Endothelial cell of umbilical vein (primary cell): ENCODE measurements at places on chromosomes 5 and 9. TPM values are rescaled to one million over a fixed set of nuclear protein-coding genes. Genes with fewer than 3 reads are reported as not detected.

- peak; percentile 70 for DNase-seq
Observed at GRCh38 chr9:20611691-20612287, 10.5 kb downstream of the MLLT3 start.

- no peak for DNase-seq
Observed at GRCh38 chr9:101629636-101630035, 34.9 kb upstream of the PPP3R2 start.

DNA sequence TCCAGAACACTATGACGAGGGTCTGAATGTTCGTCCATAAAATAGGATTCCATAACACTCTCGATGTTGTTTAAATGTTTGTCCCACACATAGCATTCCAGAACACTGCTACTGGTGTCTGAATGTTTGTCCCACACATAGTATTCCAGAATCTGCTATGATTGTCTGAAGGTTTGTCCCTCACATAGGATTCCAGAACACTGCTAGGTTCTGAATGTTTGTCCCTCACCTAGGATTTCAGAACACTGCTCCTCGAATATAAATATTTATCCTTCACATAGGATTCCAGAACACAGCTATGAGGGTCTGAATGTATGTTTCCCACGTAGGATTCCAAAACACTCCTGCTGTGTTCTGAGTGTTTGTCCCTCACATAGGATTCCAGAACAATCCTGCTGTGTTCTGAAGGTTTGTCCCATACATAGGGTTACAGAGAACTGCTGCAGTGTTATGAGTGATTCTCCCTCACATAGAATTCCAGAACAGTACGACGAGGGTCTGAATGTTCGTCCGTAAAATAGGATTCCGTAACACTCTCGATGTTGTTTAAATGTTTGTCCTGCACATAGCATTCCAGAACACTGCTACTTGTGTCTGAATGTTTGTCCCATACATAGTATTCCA, 215.3 kb downstream of the FOXD4L6 start:
- DNase-seq, result no peak

GRCh38 chr9:115938479-115938878, 215.1 kb upstream of the PAPPA start:
- DNase-seq, result no peak

DNA sequence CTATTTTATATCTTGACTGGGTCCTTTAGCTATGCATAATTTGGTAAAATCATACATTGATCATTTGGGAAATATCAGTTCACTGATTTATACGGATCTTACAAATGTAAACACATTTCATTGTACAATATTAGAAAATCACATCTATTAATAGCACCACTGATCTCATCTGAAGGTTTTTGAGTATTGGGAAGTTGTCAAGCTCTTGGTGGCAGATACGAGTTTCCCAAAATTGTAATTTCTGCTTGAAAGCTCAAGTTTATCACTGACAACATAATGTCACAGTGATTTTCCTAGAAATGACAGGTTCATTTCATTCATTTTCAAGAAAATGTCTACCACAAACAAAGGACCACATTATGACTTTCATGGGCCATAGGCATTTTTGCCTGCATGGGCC, 3.0 kb upstream of the MACROH2A1 start:
- no peak for DNase-seq

- DNase-seq, result no peak
Observed at GRCh38 chr5:135154197-135154596, 120.2 kb upstream of the PITX1 start.

Gene TMEM174
- not detected in 2 replicates for polyA plus RNA-seq

- no peak for DNase-seq
Observed at GRCh38 chr5:29642601-29643000, 1550.9 kb upstream of the CDH6 start.
